ENCODE measurements at places on chromosomes 7 and 10.

GRCh38 chr7:50262446-50262845, 42.1 kb upstream of the IKZF1 start:
- DNase-seq = no peak

DNA sequence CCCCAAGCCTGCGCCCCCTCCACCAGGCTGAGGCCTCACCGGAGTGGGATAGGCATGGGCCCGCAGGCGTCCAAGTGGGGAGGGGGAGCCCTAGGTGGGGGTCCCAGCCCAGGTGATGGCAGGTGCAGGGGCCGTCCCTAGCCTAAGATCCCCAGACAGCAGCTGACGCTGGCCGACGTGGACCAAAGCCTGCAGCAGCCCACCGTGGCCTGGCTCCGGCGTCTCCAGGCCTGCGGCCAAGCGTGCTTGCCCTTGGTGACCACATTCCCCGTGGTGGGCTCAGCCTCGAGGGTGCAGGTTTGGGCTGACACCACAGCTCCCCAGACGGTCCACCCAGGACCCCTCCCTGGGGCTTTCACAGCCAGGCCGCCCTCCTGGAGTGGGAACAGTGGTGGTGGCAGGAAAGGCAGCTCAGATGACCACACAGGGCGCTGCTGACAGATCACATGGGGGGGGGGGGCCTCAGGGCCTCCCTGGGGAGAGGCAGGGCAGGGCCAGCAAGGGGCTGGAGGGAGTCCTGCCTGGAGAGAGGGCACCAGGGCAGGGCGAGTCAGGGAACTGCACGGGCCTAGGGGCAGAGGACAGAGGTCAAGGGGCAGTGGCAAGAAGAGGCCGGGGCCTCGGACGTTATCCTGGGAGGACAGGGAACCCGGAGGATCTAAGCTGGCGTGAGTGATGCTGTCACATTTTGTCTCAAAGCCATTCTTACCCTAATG, 767 bp upstream of the ADAM8 start:
- DNase-seq = no peak

- DNase-seq = no peak
Measured at GRCh38 chr7:75040512-75040911, 33.1 kb downstream of the RCC1L start.

GRCh38 chr10:48205918-48206317, 68.6 kb downstream of the FRMPD2 start:
- no peak for DNase-seq

DNA sequence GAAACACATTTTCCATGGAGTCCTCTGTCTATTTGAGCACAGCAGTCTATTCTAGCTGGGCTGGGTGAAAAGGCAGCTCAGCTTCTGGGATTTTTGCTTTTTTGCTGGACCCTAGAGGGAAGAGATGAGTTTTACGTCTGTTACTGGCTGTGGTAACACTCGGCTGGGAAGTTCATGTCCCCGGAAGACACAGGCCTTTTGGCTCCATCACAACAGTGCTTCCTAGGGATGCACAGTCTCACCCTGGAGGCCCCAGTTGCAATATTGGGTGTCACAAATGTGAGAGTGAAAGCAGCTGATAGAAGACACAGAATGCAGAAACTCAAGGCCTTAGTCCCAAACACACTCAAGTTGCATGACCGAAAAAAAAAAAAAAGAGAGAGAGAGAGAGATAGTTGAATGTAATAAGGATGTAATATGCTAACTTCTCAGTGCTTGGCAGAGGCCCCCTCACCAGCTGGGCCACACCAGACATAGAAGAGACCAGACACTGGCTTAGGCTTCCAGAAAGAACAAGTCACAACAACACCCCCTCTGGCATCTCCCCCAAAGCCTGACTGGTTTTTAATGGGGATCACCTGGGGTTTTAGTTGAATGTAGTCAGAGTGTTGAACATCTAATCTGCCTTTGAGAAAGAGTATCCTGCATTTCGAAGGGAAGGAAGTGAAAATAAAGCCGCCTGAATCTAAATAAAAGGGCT, 545.4 kb upstream of the FZD8 start:
- DNase-seq = peak; percentile 43
